ENCODE measurements at places on chromosomes 16 and 17. TPM values are rescaled to one million over a fixed set of nuclear protein-coding genes. Genes with fewer than 3 reads are reported as not detected.

GRCh38 chr17:44829523-44830358 lies at the start of gene GJC1:
GJC1 (minus strand) TSS chr17:44830287; CDS start chr17:44805817, 24,470 bp downstream.
- no peak for DNase-seq

- DNase-seq: no peak
Observed at GRCh38 chr16:31785126-31785525, 88.5 kb upstream of the ZNF267 start.

- DNase-seq: peak; percentile 35
Observed at GRCh38 chr16:57266531-57267260, 17.8 kb downstream of the PLLP start.

DNA sequence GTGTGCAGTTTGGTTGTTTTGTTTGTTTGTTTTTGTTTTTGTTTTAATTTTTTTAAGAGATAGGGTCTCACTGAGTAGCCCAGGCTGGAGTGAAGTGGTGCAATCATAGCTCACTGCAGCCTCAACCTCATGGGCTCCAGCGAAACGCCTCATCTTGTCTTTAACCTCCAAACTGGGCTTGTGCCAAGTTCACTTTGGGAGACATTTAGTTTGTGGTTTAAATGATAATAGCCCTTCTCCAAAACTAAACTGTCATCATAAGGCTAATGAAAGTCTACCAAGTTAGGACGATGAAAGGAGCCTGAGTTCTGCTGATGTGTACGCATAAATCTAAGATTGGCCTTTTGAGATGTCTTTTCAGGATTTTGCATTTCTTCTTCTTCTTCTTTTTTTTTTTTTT lies 6.5 kb upstream of the CARD14 start:
- DNase-seq: no peak

DNA sequence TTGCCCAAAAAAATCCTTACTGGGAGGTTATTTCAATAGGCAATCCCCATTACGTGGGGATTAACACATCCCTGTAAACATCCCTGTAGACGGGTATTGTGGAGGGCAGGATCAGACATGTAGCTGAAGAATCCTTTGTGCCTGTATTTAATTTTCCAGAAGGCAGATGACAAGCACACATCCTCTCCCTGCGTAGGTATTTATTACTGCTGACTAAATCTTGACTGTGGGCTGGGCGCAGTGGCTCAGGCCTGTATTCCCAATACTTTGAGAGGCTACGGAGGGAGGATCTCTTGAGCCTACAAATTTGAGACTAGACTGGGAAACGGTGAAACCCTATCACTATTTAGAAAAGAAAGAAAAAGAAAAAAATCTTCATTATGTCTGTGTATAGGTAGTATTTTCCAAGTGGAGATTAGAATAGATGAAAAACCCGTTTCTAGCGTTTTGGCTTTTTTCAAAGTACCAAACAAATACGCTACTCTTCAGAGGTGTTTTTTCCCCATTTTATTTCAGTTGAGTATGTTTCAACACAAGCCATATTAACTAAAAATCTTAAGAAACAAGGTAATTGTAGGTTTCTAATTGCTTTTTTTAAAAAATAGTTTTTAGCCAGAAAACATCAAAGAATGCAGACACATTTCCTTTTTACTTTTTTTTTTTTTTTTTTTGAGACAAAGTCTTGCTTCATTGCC lies 1.5 kb upstream of the MARF1 start:
- DNase-seq: no peak

- no peak for DNase-seq
Observed at GRCh38 chr16:89040391-89040790, 53.3 kb upstream of the ACSF3 start.

The PABPN1L gene
- total RNA-seq: not detected

The NHERF2 gene
- total RNA-seq: 58.3 TPM

The CRHR1 gene
- total RNA-seq: not detected

The TP53TG3E gene
- total RNA-seq: not detected

The PLCD3 gene
- total RNA-seq: 30.8 TPM

Measured in breast epithelium (tissue), 4 donors.